ENCODE measurements at places on chromosomes 1 and 21.

DNA sequence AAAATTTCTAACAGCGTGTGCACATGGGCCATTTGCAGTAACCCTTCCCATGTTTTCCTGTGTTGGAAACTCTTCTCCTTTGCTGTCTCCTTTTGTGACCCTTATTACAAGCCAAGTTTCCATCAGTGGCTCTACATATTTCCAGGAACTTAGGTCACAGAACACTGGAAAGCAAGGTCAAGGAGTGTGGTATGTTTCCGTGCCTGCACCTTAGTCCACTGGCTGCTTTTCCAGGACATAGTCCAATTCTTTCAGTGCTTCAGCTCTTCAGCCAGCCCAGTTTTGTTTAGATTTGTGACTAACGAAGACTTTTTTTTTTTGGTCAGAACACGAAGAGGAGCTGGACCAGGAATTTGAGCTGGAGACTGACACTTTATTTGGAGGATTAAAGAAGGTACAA lies 33.8 kb downstream of the HHAT start:
- no peak for DNase-seq

GRCh38 chr1:67372898-67373297 lies 57.3 kb downstream of the SERBP1 start:
- DNase-seq: no peak

DNA sequence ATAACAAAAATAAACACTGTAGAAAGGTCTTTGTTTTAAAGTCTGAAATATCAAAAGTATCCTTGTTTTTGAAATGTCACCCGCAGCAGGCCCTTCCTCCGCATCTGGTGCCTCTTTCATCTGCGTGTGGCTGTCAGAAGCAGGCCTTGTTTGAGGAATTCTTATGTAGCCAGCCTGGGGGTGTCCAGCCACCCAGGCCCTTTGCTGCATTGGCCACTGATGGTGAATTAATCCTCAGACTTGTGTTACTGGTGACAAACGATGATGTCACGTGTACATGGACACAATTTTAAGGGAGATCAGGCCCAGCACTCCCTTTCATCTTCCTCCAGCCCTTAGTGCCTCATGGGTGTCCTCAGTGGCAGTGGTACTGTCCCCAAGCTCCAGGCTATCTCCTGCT lies 208.0 kb upstream of the GALNT2 start:
- DNase-seq: no peak

DNA sequence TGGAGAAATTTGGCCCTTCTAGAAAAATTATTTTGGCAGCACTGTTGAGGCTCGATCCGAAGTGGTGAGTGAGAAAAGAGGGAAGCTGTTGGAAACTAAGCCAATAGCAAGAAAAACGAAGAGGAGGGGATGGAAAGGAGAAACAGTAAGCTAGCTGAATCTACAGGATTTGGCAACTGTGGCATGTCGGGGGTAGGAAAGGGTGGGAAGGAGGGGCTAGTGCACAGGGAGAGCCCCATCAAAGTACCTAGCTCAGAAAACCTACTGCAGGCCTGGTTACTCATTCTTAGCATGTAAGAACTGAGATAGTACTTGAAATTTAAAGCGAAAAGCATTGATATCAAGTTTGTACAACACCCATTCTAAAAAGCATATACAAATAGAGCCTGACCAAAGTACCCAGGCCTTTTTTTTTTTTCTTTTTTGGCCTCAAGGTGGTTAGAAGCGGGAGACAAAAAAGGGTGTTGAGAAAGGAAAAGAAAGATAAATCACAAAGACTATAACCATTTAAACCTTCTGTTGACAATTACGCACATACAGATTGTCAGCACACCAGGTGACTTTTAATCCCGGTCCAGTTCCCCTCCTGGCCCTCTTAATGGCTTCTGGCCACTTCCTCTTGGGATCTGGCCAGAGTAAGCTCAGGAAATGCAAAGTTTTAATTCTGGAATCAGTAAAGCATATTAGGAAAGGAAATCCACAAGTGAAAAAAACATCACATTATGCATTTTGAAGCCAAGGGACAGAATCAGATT lies 50.4 kb downstream of the SLC16A1 start:
- DNase-seq: peak; percentile 40

DNA sequence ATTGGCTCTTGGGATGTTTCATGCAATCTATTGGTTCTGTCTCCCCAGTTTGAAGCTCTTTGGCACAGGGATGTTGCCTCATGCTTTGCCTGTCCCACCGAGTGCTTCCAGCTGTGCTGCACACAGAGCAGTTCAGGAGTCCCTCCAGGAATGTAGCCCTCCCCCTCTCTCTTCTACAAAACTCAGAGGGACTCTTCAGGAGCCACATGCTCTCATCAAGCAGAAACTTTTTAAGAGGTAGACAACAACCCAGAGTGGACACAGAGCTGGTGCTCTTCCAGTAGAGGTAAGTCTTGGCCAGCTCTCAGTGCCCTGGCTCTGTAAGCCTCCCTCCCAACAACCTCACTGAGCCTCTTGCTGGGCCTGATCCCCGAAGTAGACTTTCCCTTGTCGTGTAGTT lies 11.6 kb upstream of the ZNF697 start:
- DNase-seq: no peak

DNA sequence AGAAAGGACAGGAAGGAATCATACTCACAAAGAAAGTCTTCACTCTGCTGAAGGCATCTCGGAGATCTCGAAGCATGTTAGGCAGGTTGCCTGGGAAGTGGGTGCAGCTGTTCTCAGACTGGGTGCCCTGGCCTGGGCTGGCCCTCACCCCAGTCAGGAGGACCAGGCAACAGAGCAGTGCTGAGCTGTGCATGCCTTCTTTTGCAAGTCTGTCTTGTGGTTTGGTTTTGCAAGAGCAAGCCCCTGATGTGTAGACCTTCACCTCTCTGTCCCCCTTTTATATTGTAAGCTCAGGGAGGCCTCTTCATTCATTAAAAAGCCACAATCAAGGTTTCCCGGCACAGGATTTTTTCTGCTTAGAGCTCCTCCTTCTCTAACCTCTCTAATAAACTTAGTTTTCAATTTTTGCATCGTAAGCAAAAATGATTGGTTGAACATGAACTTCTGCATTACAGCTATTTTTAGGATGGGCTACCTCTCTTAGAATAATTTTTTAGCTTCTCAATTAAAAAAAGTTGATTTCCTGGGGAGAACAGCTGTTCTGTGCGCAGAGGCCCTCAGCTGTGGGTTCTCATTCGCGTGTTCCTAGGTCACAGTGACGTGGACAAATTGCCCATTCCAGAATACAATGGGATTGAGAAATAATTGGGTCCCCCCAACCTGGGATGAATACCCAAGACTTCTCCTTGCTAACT lies at the start of gene IL10:
Gene IL10, minus strand, starts transcription at position 252 of the 695 bp plus-strand sequence. Its CDS starts 59 bp downstream, at position 193.
- DNase-seq: no peak

- DNase-seq: no peak
Measured at GRCh38 chr1:108610073-108610472, 50.2 kb downstream of the EEIG2 start.

- no peak for DNase-seq
Measured at GRCh38 chr1:200969726-200970561, 53.6 kb downstream of the KIF21B start.

GRCh38 chr1:32549616-32550015 lies 10.4 kb downstream of the ZBTB8A start:
- no peak for DNase-seq

DNA sequence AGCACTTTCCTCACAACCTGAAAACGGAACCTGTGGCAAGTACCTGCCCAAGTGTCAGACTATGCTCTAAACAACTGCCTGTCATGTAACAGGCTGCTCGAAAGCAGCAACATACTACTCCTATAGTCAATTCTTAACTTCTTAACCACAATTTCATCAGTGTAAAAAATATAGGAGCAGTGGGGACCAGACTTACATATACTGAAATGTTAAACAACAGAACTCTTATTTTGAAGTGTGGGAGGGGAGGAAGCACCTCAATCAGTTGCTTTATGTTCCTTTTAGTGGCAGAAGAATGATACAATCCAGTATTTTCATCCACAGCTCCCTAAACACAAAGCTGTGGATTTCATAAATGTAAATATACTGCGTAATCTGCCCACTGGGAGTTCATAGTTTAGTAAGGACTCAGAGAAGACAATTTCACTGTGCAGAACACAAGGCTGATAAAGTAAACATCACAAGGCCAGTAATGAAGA lies 44.2 kb downstream of the WLS start:
- DNase-seq: no peak

GRCh38 chr1:118821801-118822200 lies 166.3 kb downstream of the TBX15 start:
- DNase-seq: no peak

DNA sequence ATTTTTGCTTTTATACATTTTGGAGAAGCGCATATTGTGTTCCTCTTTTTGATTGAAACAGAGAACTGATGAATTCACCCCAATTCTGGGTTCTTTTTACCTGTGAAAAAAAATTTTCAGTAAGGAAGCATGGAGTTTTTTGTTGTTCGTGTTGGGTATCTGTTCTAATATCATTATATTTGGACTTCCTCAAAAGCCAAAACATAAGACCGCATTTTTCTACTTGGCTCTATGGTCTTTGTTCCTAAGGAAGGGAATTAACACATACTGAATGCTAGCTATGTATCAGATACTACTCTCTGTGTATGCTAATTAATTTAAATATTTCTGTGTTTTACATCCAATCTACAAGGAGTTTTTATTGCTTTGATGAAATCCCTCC lies 12.9 kb downstream of the EPB41 start:
- DNase-seq: no peak

- DNase-seq: no peak
Measured at GRCh38 chr1:17181781-17182464, 23.0 kb upstream of the PADI1 start.

DNA sequence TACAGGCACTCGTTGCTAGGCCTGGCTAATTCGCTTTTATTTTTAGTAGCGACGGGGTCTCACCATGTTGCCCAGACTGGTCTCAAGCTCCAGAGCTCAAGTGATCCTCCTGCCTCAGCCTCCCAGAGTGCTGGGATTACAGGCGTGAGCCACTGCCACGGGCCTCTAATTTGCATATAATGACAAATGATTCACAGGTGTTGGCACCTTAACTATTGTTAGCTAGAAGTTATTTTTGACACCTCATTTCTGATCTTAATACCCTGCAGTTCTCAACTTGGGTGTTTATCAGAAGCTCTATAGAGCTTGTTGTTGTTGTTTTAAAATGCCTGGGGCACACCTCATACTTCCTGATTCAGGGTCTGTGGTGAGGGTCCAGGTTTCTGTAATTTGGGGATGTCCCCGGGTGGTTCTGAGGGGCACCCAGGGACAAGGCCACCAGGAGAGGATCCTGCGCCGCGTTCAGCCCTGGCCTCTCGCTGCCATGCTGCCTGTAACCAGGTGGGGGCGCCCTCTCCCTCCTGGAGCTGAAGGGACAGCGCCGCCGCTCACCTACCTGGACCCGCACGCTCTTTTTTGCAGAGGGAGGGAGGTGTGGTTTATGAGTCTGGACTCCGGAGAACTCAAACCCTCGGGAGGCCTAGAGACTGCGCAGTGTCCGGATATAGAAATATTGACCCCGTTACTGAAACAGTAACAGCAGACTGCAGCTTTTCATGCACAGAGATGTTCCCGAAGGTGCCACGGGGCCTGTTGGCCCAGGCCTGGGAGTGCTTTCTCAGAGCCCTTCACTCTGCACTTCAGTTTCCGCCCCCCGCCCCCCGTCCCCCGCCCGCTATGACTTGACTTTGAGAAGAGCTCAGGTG lies 23.0 kb upstream of the NEK2 start:
- peak; percentile 79 for DNase-seq

- DNase-seq: peak; percentile 81
Measured at GRCh38 chr1:1573843-1574720, 581 bp downstream of the SSU72 start.

GRCh38 chr1:27650539-27651175 lies 15.7 kb upstream of the FGR start:
- no peak for DNase-seq

GRCh38 chr1:194151056-194151455 lies 964.6 kb upstream of the B3GALT2 start:
- DNase-seq: no peak

- DNase-seq: no peak
Measured at GRCh38 chr1:197198911-197199310, 52.4 kb upstream of the ASPM start.

- no peak for DNase-seq
Measured at GRCh38 chr1:18927654-18928272, 25.4 kb upstream of the ALDH4A1 start.

DNA sequence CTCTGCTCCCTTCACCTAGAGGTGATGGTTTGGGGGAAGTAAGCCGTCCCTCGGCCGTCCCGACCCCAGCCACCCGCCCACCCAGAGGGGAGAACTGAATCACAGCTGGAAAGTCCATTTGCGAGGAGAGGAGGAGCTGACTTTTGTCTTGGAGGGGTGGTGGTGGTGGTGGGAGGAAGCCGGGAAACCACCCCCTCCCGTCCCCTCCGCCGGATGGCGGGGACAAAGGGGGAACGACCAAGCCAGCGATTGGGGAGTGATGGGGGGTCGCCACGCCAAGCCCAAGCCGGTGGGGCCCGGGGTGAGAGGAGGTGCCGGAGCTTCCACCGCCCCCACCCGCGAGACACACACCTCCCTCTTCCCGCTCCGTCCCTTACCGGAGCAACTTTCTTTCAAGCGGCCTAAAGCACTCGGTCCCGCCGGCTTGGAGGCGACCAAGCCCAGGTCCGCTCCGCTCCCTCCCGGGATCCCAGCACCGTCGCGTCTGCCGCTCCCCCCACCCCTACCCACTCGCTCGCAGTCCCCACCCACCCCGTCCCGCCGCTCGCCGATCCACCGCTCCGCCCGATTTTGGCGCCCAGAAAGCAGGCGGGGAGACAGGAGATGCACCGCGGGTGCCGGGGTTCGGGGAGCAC lies 540 bp downstream of the ARHGEF2 start:
- peak; percentile 70 for DNase-seq

DNA sequence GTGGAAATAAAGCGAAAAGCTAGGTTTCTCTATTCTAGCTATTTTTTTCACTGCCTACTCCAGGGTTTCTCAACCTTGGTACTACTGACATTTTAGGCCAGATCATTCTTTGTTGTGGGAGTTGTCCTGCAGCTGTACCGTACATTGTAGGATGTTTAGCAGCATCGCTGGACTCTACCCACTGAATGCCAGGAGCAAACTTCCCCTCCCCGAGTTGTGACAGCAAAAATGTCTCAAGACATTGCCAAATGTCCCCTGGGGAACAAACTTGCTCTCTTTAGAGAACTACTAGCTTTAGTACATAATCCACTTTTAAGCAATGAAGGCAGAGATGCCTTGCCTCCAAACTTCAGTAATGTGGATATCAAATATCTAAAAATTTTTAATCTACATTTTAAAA lies 122.8 kb downstream of the PLPPR5 start:
- DNase-seq: no peak
